Hepatocyte (in vitro differentiated cells): ENCODE measurements at places on chromosomes 13 and 19. TPM values are rescaled to one million over a fixed set of nuclear protein-coding genes. Genes with fewer than 3 reads are reported as not detected.

DNA sequence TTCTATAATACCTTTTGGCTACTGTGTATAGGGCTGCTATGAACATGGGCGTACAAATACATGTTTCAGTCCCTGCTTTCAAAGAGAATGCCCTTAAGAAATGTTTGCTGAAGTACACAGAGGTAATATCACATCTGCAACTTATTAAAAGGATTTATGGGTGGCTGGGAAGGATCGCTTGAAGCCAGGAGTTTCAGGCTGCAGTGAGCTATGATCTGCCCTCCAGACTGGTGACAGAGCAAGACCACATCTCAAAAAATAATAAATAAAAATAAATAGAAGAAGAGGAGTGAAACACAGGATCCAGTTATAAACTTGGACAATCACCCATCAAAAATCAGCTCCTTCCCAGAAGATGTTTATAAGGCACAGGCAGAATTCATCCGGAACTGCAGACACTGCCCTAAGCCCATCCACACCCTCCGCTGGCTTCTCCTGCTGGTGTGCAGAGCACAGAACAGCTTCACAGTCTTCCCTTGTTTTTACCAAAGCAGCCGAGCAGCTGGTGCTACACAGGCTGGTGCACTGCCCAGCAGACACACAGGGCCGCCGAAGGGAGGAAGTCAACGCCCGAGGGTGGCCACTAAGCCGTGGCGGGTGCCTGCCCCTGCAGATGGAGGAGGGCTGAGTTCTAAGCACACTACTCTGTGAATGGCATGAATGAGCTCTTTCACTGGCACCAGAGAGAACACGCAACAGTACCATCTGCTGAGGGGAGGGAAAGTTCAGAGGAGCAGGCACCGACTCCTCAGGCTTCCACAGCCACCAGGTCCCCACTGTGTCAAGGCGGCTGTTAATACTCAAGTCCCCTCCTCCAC is 44.0 kb downstream of the BRD4 start:
- DNase-seq, result no peak

DNA sequence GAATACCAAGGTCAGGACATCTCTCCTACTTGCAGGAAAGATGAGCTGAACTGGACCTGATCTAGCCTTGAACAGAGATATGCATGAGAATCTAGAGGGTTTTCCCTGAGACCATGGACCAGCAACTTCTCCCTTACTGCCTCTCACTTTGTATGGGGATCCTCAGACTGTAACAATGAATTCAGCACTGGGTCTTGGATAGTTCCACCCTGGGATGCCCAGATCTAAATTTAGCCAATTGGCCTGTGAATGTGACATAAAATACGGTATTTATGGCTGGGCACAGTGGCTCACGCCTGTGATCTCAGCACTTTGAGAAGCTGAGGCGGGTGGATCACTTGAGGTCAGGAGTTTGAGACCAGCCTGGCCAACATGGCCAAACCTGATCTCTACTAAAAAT is 15.3 kb upstream of the LILRA2 start:
- DNase-seq, result no peak

- no peak for DNase-seq
Observed at GRCh38 chr19:11894851-11895250, 7.3 kb downstream of the ZNF69 start.

DNA sequence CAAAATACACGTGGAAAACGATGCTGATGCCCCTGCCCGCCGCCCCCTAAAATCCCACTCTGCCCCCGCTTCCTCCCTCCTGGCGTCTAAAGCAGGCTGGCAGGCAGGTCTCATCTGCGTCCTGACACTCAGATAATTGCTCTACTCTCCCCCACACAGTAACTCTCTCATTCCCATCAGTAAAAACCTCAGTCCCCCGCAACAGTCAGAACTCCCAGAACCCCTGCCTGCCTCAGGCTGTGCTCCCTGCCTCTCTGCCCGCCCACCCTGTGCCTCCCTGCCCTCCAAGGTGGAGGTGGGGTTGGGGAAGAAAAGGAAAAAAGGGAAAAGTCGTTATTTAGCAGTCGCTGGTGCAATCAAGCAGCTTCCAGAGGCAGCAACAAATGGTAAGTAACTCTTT is 473.7 kb downstream of the EFNB2 start:
- no peak for DNase-seq

DNA sequence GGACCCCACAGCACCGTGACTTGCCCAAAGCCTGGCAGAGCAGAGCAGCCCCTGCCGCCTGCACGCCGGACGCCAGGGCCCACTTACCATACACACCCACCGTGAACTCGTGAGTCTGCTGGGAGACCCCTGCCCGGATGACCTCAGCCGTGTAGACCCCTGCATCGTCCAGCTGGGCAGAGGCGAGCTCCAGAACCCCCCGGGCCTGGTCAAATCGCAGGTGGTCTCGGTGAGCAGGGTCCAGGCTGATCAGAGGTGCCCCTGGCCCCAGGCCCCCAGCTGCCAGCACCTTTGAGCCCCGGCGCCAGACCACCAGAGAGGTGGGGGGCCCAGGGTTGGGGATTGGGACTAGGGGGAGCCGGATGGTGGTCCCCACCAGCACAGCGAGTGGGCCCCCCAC is 873 bp downstream of the VSIG10L start:
- DNase-seq, result no peak

GRCh38 chr13:110559986-110560385 is 1.5 kb downstream of the RAB20 start:
- no peak for DNase-seq

DNA sequence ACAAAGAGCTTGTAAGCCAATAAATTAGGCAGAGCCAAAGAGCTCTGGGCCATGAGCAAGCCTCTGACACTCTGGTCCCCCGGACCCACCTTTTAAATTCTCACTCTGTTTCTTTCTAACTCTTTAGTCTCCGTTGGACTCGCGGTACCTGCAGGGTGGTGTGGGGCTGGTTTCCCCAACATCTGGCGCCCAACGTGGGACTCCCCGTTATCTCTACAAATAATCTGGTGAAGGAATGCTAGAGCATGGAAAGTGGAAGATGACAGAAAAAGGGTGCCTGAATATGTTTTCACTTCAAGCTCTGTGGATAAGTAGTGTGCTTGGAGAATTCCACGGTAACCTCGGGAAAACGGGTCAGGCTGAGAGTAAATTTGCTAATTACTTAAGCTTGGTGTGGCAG is 36.5 kb upstream of the CYP2B6 start:
- DNase-seq, result no peak

GRCh38 chr19:2763687-2764086 is 19.4 kb downstream of the SGTA start:
- no peak for DNase-seq

- no peak for DNase-seq
Observed at GRCh38 chr13:88806438-88806837, 1135.3 kb downstream of the SLITRK5 start.

GRCh38 chr19:29086646-29087045 is 126.3 kb downstream of the UQCRFS1 start:
- DNase-seq, result no peak

DNA sequence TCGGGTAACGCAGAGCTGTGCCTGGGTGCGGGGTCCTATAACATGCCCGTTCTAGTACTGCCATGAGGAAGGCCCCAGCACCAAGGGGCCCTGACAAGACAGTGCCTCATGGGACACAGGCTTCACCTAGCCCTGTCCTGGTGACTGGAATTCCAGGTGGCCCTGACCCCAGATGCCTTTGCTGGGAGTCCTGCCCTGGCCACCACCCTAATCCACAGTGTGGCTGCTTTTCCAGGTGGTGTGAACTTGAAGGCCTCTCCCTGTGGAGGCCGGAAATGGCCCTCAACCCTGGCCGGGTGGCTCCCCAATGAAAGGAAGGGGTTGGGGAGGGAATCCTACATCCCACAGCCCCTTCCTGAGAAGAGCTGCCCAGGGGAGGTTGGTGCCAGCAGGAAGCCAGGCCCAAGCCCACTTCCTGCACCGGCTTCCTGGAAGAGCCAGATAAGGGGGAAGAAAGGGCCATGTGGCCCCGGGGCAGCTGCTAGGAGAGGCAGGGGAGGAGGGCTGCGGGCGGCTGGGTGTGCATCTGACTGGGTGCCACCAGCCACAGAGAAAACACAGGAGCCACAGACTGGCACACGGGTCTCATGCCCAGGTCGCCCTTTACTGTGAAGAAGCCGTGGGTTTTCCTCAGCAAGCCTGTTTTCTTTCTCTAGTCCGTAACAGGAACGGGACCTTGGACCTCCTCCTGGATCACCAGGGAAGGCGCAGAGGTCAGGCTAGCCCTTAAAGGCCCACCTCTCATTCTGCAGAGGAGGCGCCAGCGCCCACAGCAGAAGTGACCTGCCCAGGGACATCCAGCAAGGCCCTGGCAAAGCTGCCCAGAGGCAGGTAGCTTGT is 4.7 kb downstream of the LSM4 start:
- DNase-seq, result no peak

ZNF112 gene
- 2.6 and 3.3 TPM in 2 replicates for polyA plus RNA-seq

GRCh38 chr13:36914648-36915047 is 5.4 kb downstream of the SMAD9 start:
- no peak for DNase-seq

FUT6 gene
- polyA plus RNA-seq, result 0.90 TPM in 1 of 2 replicates, not detected in the other

- DNase-seq, result no peak
Observed at GRCh38 chr19:1616396-1616795, 11.1 kb upstream of the UQCR11 start.
